ENCODE measurements at places on chromosomes 13 and 19.

DNA sequence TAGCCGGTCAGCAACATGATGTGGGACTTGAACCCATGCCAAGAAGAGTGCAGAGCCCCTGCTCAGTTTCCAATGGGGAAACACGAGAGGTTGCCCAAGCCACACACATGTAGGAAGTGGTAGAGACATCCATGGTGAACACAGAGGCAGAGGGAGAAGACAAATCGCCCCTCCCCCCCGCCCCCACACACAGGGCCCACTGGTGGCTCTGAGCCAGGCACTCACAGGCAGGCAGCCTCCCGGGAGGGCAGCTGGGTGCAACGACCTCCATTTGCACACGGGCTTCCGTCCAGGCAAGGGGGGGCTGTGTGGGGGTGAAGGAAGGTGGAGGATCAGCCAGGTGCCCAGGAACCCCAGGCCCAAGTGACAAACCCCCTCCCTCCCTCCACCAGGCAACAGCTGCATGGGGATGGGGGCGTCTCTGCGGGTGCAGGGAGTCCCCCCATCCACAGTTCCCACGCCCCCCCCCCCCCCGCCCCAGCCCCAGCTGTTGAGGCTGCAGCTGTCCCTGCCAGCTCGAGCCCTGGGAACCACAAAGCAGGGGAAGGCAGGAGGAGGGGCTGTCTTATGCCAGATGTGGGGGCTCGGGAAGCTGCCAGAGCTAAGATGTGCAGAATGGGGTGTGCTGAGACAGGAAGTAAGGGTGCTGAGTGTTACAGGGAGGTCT is 3.4 kb downstream of the NOTCH3 start:
- DNase-seq: no peak

DNA sequence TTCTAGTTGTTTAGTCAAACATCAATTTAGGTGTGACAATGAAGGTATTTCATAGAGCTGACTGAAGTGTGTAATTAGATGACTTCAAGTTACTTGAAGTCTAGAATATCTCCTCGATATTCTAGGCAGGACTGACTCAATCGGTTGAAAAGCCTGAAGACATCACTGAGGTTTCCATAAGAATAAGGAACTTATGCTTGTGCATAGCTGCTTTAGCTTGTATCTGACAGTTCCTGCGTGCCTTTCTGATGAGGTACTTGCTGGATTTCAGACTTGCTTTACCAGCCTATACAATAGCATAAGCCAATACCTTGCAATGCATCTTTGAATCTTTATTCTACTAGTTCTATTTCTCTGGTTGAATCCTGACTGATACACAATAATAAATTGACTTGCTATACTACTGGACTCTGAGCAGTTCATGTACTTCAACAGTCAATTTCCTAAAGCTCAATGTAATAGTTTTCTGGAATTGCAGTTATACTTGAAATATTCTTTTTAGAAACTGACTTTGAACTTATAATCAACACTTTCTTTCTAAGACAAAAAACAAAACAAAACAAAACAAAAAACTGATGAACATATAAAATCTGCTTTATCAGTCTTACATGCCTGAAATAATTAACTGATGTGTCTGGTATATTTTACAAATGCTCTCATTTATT is 1534.8 kb downstream of the SLITRK5 start:
- DNase-seq: no peak

DNA sequence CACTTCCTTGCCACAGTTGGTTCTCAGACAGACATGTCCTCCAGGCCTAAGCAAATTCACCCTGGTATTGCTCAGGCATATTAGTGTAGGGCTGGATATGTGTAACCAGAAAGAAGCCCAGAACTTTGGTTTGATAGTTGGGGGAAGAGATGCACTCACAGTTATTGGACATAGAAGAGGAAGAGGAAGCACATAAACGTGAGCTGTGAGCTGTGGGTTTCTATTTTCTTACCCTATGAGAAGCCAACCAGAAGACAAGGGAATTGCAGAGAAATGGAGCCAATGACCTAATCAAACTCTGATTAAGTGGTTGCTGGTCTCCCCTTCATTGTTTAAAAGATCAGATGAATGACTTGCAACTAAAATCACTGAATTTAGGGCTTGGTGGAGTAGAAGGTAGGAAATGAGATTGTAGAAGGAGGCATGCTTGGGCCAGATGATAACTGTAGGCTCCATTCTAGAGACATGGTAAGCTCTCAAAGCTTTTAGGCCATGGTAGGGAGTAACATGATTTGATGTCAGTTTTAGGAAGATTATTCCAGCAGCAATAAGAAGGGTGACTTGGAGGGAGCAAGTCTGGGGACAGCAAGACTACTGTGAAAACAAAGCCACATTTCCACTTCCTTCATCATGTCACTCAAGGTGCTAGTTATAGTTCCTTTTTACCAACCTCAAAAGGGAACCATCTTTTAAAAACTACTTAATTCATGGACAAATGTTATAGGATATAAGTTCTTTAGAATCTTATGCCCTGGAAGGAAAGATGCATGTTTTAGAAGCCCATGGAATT is 24.1 kb upstream of the WDFY2 start:
- DNase-seq: no peak

- DNase-seq: peak; percentile 92
These were observed 57.8 kb upstream of the POSTN start for GRCh38 chr13:37656247-37656940.

- no peak for DNase-seq
These were observed 6.4 kb downstream of the ANGPTL4 start for GRCh38 chr19:8370176-8371010.

DNA sequence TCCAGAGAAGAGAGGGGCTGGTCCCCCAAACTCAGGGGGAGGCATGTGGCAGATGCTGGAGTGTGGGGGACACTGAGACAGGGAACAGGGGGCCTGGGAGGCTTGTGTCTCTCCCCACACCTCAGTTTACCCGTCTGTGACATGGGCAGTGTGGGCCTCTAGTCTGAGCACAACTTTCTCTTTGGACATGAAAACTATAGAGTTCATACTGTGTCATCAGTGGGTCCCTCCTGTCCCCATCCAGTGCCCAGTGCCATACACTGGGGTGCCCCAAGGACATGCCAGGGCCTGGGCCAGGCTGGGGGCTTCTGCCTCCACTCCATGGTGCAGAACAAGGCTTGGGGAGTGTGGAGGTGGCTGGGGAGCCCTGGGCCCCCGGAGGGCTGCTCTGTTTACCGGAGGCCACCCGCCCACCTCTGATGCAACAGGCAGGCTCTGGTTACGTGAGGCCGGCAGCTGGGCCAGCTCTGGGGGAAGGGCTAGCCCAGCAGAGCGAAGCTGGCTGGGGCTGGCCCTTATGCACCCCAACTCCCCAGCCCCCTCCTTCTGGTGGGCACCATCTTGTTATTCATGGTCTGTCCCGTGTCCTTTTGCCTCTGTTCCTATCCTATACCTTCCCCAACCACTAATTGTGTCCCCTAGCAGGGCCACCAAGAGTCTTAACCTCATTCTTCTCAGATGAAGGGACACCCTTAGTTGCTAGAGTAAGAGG is 1.9 kb upstream of the MEF2B start:
- DNase-seq: no peak

DNA sequence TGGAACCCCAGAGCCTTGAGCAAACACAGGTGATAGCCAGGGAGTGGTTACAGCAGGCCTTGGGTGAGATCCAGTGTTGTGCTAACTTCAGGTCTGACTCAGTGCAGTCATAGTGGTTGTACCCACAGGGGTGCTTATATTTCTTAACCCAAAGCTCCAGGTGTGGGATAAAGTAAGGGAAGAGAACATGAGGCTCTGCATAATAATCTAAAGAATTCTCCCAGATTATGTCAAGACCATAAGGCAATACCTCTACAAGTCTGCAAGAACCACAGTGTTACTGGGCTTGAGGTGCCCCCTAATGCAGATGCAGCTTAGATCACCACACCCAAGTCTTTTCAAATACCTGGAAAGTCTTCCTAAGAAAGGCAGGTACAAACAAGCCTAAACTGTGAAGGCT is 485.4 kb downstream of the RFC3 start:
- no peak for DNase-seq

GRCh38 chr13:114146173-114146572 is 13.8 kb upstream of the RASA3 start:
- DNase-seq: no peak

- DNase-seq: peak; percentile 73
These were observed 421 bp downstream of the DGKH start for GRCh38 chr13:42048684-42049453.

DNA sequence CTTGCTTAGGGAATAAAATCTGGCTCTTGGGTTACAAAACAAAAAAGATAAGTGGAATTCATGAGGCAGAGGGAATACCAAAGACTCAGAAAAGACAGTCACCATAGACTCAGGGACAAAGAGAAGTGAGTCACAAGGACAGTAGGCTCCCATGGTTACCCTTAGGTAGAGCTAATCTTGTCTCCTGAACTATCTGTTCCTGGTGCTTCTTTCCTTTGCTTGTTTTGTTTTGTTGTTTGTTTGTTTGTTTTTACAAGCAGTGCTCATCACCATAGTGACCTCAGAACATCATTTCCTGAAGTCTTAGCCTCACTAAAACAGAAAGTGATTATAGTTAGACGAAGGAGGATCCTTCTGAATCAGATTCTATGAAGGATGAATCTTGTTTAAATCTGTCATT is 142.3 kb upstream of the SOX21 start:
- DNase-seq: no peak

GRCh38 chr19:40510526-40511115 is 43.8 kb downstream of the SPTBN4 start:
- DNase-seq: no peak

DNA sequence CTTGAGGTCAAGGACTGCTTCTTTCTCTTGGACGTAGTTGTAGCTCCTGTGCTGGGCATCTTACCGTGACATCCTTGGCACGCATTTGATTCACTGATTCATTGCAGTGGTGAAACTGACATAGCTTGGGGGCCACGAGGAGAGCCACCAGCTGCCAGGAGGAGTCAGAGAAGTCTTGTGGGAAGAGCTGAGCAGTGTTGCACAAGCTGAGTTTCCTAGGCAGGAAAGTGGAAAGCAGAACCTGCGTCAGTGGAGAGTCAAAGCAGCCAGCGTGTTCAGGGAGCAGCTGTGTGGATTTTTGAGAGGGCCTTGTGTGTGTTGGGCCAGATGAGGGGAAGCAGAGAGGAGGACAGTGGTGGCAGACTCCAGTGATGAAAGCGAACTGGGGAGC is 5.3 kb upstream of the GPR183 start:
- DNase-seq: peak; percentile 26

All from kidney glomerular epithelial cell (primary cell).